ENCODE measurements at places on chromosomes 6 and 20. TPM values are rescaled to one million over a fixed set of nuclear protein-coding genes. Genes with fewer than 3 reads are reported as not detected.

DNA sequence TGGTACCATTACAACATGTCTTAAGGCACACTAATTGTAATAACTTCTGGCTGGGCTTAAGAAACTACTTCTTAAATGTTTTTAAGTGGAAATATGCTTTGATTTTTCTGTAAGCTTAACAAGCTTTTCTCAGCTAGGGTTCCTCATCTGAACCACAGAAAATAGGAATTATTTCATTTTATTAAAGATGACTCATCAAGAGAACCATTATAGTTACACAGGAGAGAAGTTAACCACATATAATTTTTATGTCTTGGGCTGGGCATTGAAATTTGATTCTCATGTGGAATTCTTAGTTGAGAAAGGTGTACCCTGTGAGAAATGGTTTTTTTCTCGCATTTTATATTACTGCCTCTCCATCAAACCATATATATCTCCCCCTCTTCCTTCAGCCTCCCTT is 75.1 kb downstream of the QKI start:
- no peak for DNase-seq

DNA sequence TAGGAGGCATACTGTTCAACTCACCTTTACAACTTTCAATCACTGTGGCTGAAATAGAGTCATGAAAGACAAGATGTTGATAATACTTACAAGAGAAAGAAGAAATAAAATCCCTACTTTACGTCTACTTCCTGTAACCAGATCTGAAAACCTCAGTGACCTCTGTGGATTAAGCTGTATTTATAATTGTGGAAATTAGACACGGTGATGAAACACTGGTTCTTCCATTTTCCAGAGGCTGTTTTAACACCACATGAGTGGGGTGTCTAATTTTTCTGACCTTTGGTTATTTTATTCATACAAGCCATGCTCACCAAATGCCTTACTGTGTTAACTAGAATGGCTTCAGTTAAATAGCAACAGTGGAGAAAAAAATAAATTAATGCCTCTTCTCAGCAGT is 58.5 kb upstream of the HIVEP1 start:
- no peak for DNase-seq

- DNase-seq: no peak
Measured at GRCh38 chr6:44438827-44439226, 51.3 kb downstream of the CDC5L start.

DNA sequence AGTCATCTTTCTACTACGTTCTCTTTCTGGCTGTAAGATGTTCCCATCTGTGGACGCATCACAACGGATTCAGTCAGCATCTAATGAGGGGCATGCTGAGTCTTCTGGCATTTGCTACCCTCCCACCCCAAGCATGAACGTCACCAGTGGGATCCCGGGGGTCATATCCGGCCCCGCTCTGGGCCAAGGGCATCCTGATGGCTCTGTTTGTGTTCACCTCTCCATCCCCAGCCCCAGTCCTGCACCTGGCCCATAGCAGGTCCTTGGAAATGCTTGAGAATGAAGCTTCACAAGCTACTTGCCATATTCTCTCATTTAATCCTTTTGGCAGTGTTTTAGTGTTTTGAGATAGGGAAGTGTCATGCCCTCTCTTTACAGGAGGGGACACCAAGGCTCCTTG is 14.9 kb downstream of the APCDD1L start:
- no peak for DNase-seq

Gene RRP36
- total RNA-seq: 64.9 TPM

All from lung microvascular endothelial cell (primary cell).